ENCODE measurements at places on chromosomes 5 and 9. TPM values are rescaled to one million over a fixed set of nuclear protein-coding genes. Genes with fewer than 3 reads are reported as not detected.
A peak's percentile ranks its signal among the peaks of the same experiment; 100 is the strongest.

DNA sequence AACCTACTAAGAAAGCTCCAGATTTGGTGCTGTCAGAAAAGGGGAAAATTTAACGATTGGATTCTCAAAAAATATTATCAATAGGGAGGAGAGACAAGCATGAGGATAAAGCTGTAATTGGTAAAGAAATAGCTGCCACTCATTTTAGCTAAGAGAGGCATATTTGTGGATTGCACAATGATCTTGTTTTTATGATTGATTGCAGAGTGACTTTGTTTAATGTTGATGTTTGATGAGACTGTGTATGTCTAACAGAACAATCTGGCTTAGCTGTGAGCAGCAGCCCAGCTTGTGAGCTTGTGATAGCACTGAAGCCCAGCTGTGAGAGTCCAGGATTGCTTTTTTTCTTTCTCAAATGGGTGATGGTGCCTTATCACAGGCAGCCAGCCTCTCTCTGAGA, 56.4 kb downstream of the ZNF883 start:
- no peak overlapping the region for H3K27ac ChIP-seq
- H3K36me3 ChIP-seq: no peaks in the 10 kb centered on the region
- H3K4me3 ChIP-seq: no peak overlapping the region
- DNase-seq: no peak

Gene PCDHGA10
- 9.7 TPM for total RNA-seq

Gene DMGDH
- total RNA-seq: 15.9 TPM

GRCh38 chr9:19371942-19372341, 8.1 kb downstream of the RPS6 start:
- no peak overlapping the region for H3K27ac ChIP-seq
- no peak for DNase-seq
- H3K36me3 ChIP-seq: peaks cover 62% of the 10 kb centered on the region
- no peaks in the 10 kb centered on the region for H3K27me3 ChIP-seq

- H3K27ac ChIP-seq: no peak overlapping the region
- no peak for DNase-seq
- H3K4me3 ChIP-seq: no peak overlapping the region
- H3K27me3 ChIP-seq: no peaks in the 10 kb centered on the region
Measured at GRCh38 chr5:180271221-180271620, 20.7 kb downstream of the MAPK9 start.

DNA sequence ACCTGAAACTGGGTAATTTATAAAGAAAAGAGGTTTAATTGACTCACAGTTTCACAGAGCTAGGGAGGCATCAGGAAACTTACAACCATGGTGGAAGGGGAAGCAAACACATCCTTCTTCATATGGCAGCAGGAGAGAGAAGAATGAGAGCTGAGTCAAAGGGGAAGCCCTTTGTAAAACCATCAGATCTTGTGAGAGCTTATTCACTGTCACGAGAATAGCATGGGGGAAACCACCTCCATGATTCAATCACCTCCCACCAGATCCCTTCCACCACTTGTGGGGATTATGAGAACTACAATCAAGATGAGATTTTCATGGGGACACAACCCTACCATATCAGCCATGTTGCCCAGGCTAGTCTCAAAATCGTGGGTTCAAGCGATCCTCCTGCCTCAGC, 143.4 kb downstream of the FGF18 start:
- H3K27me3 ChIP-seq: no peaks in the 10 kb centered on the region
- H3K4me3 ChIP-seq: no peak overlapping the region
- DNase-seq: no peak

DNA sequence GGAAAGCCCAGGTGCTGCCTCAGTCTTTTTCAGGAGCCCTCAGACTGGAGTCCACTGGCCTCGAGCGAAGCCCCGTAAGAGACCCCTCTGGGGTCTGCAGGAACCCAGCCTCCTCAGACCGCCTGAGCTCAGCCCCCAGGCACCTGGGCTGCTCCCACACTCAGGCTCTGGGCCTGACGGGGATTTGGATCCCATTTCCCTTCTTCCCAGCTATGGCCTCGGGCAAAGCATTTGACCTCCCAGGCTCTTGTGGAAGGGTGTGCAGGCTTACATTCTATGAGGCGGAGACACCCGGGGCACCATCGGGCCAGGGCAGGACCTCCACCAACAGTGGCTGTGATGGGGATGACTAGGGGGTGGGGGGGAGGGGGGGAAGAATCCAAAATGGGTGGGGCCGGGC, 4.5 kb downstream of the AGPAT2 start:
- H3K4me1 ChIP-seq: peaks cover 27% of the 10 kb centered on the region
- H3K27ac ChIP-seq: no peak overlapping the region
- H3K4me3 ChIP-seq: no peak overlapping the region
- H3K27me3 ChIP-seq: no peaks in the 10 kb centered on the region
- H3K36me3 ChIP-seq: no peaks in the 10 kb centered on the region

GRCh38 chr9:117278471-117279035, 136.3 kb downstream of the ASTN2 start:
- H3K27ac ChIP-seq: no peak overlapping the region
- no peak overlapping the region for H3K4me3 ChIP-seq
- H3K4me1 ChIP-seq: no peaks in the 10 kb centered on the region
- no peaks in the 10 kb centered on the region for H3K27me3 ChIP-seq
- no peaks in the 10 kb centered on the region for H3K36me3 ChIP-seq
- no peak for DNase-seq

GRCh38 chr5:149911031-149911430, 33.6 kb downstream of the PDE6A start:
- H3K27ac ChIP-seq: no peak overlapping the region
- H3K36me3 ChIP-seq: no peaks in the 10 kb centered on the region
- H3K4me1 ChIP-seq: no peaks in the 10 kb centered on the region
- H3K27me3 ChIP-seq: no peaks in the 10 kb centered on the region

- H3K4me1 ChIP-seq: no peaks in the 10 kb centered on the region
- H3K4me3 ChIP-seq: no peak overlapping the region
- H3K27ac ChIP-seq: peak overlapping the region; percentile 65
- H3K27me3 ChIP-seq: no peaks in the 10 kb centered on the region
- no peak for DNase-seq
Measured at GRCh38 chr9:136656795-136657611, 5.7 kb upstream of the EGFL7 start.

DNA sequence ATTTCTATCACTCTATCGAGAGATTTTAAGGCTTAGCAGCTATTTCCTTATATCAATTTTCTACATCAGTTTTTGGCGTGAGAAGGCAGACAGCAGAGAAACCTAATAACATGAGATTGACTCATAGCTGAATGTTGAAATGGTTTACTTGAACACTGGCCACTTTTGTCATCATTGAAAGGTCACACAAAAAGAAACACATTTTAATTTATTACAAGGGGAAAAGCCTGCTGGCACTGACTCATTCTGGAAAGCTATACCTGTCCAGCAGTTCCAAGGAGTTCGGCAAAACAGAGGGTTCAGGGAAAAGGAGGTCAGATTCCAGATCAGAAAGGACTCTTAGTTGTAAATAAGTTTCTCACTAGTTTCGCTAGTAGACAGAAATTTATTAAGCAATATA, 566.4 kb downstream of the DNAH5 start:
- no peak overlapping the region for H3K27ac ChIP-seq
- H3K4me3 ChIP-seq: no peak overlapping the region
- DNase-seq: no peak
- no peaks in the 10 kb centered on the region for H3K4me1 ChIP-seq
- no peaks in the 10 kb centered on the region for H3K27me3 ChIP-seq
